ENCODE measurements at places on chromosomes 6 and 20.

GRCh38 chr20:49420292-49420691, 62.2 kb downstream of the KCNB1 start:
- peak; percentile 87 for DNase-seq

DNA sequence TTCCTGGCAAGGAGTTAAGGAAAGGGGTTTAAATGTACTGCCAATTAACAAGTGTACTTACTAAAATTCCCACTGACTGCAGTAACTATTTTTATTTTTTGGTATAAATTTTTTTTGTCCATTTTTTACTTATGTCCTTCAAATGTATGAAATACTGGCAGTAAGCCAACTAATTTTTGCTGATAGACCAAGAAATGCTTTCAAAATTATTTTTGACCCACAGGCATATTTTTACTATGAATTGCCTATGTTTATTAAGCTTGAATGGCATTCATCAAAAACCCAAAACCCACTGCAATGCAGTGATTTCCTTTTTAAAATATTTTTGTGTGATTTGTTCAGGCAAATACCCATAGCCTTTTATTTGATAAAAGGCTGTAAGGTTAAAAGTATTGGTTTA, 560.1 kb downstream of the UTRN start:
- DNase-seq, result no peak

GRCh38 chr6:114080891-114081510, 110.1 kb upstream of the HDAC2 start:
- DNase-seq, result no peak

DNA sequence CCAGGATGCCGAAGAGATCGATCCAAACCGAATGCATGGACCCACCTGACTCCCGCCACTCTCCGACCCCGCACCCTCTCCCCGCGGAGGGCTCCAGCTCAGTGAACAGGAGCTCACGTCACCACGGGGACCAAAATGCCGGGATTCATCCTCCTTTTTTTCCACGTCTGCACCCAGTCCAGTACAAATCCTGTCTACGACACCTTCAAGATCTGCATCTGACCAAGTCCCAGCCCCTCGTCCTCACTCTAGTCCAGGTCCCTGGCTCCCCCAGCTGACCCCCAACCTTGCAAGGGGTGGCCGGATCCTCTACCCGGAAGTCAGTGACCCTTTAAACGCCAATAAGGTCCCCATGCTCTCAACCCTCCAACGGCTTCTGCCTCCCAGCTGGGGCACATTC, 92.8 kb upstream of the QKI start:
- no peak for DNase-seq

GRCh38 chr20:45339799-45340198, 8.4 kb downstream of the SDC4 start:
- no peak for DNase-seq

All from mammary epithelial cell (primary cell).